ENCODE measurements at places on chromosomes 16 and 17.

DNA sequence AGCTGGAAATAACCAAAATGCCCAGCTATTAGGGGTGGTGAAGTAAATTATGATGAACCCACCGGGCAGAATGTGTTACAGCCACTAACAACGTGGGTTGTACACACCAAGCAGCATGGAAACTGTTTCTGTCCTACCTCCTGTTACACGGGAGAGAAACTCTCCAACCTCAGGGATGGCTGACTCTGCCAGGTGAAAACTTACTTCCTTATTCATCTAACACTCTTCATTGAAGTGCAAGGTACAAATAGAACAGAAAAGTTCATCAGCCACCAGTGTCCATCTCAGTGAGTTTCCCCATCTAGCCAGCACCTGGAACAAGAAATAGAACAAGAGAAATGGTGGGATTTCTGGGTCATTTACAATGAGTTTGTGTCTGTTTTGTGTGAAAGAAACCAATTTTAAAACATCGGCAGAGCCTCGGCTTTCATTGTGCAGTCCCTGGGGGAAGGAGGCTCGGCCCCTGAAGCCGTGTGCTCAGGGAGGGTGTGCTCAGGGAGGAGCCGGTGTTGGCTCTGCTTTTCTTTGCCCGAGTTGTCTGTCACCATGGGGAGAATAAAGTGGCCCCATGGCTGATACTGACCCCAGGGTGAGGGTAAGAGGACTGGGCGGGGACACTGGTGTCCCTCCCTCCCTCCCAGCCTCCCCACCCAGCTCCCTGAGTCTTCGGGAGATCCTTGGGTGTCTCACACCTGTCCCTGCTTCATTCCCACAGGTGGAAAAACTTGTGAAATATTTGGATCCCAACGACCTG lies 39.8 kb downstream of the RAB11FIP4 start:
- DNase-seq = no peak

DNA sequence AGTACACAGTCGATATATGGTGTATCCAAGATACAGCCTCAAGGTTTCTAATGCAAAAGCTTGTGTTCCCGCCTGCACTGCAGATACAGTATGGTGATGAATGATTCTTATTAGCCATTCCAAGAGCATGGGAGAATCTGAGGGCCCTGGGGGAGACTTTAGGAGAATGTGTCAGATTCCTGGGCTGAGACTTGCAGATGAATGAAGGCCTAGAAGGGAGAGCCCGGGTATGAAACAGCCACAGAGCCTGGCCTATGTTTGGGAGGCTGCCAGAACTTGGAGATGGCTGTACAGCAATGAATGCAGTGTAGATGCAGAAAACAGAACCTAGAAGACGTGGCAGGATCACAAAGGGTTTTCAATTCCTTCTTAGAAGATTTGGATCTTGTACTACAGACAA lies 510.7 kb downstream of the HAPSTR1 start:
- no peak for DNase-seq

GRCh38 chr17:8362651-8363332 lies 13.7 kb downstream of the KRABD2 start:
- no peak for DNase-seq

- no peak for DNase-seq
Measured at GRCh38 chr16:14423344-14423743, 206.7 kb downstream of the PARN start.

DNA sequence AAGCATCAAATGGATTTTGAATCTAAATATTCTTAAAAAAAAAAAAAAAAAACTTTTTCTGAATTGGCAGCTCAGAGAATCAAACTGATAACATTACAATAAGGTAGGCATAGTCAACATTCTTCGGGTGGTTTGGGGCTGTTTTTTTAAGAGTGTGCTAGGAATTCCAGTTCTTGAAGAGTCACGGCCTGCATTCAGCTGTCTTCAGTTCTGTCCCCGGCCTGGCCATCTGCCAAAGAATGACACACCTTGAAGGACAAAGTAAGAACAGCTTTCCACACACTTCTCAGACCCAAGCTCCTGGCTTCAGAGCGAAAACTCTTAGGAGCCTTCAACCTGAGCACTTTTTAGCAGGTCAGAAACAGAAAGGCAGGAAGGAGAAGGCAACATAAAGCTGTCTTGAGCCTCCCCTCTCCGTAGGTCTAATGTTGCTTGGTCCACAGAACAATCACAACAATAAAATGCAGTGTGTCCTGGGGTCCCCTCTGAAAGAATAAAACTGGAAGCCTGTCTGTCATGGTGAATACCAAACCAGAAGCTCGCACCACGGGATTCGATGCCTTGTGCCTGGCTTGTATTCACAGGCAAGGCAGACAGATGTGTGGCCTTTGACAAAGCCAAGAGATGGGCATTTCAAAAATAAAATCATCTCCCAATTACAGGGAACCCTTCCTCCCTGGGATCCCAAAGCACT lies 524.4 kb upstream of the ZFHX3 start:
- no peak for DNase-seq

DNA sequence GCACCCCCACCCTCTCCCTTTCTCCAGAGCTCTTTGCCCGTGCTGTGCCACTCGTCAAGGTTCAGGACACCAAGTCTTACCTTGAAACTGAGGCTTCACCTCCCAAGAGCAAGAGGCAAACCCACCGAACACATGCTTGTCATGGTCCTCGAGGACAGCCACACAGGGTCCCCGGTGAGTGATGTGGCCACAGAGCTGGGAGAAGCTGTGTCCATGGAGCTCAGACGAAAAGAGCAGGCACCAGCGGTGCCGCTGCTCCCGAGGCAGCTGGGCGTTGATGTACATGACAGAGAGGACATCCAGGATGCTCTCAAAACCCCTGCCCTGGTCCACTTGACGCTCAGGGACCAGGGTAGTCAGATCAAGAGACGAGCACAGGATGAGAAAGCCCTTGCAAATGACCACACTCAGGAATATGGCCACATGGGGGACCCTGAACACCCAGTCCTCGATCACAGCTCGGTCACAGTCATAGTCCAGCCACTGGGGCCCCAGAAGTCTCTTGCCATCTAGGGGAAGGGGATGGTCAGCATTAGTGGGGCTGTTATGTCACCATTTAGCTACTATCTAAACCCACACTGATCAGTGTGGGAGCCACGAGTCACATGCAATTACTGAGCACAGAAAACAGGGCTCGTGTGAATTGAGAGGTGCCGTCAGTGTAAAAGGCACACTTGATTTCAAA lies 17.8 kb downstream of the MEAK7 start:
- no peak for DNase-seq

DNA sequence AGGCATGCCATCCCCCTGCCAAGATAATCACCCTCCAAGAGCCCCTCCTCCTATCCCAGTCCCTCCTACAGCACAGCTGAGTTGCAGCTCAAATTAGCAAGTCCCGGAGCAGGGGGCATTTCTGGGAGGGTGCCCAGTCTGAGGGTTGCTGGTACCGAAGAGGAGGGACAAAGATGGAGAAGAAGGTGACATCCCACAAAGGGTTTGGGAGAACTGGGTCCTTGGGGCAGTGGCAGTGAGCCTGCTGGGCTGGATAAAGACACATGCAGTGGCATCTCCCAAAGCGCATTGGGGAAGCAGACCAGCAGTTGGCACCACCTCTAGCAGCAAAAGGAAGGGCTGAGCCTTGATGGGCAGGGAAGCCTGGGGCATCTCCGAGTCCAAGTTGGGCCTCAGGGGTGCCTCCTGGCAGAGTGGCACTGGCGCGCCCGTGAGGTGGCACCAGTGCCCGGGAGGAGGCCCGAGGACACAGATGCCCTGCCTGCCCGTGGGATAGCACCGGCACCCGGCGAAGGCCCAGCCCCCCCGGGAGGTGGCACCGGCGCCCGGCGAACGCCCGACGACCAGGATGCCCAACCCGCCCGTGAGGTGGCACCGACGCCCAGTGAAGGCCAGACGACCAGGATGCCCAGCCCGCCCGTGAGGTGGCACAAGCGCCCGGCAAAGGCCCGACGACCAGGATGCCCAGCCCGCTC lies 622 bp downstream of the TOM1L2 start:
- peak; percentile 31 for DNase-seq

- DNase-seq = no peak
Measured at GRCh38 chr17:9893411-9894012, 11.6 kb downstream of the RCVRN start.

DNA sequence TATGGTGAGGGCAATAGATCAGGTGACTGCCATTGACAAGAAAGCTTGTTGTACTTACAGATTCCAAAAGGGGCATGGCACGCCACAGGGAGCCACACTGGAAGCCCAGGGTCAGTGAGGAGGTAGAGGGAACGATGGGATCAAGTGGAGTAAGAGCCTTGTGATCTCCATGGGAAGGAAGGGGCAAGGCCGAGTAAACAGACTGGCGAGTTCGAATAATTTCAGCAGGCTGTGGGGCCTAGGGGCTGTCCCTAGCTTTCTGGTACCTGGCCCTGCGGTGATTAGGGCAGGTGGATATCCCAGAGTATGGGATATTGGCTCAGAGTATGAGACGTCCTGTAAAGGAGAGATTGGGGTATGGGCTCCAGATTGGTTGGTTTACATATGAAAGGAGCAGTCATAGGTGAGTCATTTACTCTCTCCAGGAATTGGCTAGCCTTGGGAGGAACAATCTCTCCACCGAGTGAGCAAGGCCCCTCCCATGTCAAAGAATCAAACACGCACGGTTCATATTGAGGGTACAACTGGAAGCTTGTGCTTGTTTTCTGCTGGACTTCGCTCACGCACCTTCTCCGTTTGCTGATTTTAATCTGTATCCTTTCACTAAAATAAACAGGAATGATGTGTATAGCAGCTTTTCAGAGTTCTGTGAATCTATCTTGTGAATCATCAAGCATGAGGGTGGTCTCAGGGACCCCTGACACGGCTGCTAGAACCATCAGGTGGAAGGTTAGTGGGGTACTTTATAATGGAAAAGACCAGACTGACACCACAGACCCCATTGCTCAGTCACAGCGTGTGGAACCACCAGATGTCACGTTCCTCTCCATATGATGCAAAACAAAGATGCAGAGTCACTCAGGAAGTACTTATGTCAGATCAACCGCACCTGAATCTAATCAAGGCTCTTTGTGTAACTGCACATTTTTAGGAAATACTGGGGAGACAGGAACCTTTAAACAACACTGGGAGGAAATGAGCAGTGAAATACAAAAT lies 27.9 kb downstream of the GABARAPL2 start:
- DNase-seq = no peak

- peak; percentile 18 for DNase-seq
Measured at GRCh38 chr17:15436473-15437302, 30.7 kb downstream of the CDRT4 start.

GRCh38 chr16:51095890-51096626 lies 55.0 kb downstream of the SALL1 start:
- no peak for DNase-seq

DNA sequence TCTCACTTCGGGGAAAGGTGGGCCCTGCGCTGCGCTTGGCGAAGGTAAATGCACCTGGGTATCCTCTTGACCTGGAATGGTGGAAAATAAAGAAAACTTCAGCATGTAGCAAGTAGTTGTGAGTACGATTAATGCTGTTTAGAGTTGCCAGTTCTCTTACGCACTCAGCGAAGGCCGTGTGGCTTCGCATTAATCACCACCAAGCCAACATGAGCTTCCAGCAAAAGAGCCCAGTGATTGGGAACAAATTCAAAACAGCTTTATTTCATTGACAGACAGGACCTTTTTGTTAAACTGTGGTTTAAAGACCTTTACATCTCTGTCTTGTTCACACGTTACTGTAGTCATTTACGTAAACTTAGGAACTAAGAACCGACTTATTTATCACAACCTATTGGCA lies 531.4 kb downstream of the MAF start:
- no peak for DNase-seq

- no peak for DNase-seq
Measured at GRCh38 chr17:82334622-82335394, 1.2 kb upstream of the SECTM1 start.

GRCh38 chr17:15038656-15039055 lies 226.5 kb downstream of the PMP22 start:
- DNase-seq = no peak

GRCh38 chr17:75664099-75664549 lies 2.8 kb downstream of the RECQL5 start:
- DNase-seq = no peak

- no peak for DNase-seq
Measured at GRCh38 chr17:78179372-78179771, 7.5 kb downstream of the TK1 start.

- DNase-seq = no peak
Measured at GRCh38 chr17:3667366-3668278, 756 bp downstream of the TAX1BP3 start.

DNA sequence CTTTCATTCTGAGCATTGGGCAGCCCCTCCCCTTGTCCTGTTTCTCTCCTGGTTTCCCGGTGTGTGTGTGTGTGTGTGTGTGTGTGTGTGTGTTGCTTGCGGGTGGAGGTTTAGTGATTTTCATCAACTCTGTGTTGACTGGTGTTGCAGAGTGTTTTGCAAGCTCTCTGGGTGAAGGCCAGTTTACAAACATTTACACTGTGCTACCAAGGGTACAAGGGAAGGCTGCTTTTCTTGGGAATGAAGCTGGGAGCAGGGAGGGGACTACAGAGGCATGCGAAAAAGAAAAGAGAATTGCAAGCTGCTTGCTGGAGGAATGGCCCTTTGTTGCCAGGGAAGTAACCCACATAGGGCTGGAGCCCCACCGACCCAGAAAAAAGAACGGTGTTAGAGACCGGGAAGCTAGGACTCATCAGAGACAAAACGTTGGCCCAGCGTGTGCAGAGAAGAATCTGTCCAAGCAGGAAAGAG lies 29.6 kb downstream of the HS3ST3B1 start:
- DNase-seq = no peak

- DNase-seq = no peak
Measured at GRCh38 chr16:69511651-69512050, 54.1 kb upstream of the NFAT5 start.

GRCh38 chr17:75878174-75878998 lies at the start of gene TRIM47:
TSS of gene TRIM47 (minus strand) at chr17:75878581. CDS start at chr17:75878548, 33 bp downstream.
- DNase-seq = no peak
